Neuronal stem cell (in vitro differentiated cells): ENCODE measurements at places on chromosomes 4 and X.

- H3K4me3 ChIP-seq: peak overlapping the region; percentile 85
- H3K27ac ChIP-seq: no peak overlapping the region
- no peaks in the 10 kb centered on the region for H3K36me3 ChIP-seq
- H3K4me1 ChIP-seq: no peaks in the 10 kb centered on the region
- DNase-seq: no peak
- peaks cover 46% of the 10 kb centered on the region for H3K27me3 ChIP-seq
Measured at GRCh38 chr4:108763226-108763593, 357 bp upstream of the ETNPPL start.

- H3K36me3 ChIP-seq: no peaks in the 10 kb centered on the region
- no peaks in the 10 kb centered on the region for H3K4me1 ChIP-seq
Measured at GRCh38 chrX:123422875-123423274, 238.8 kb downstream of the GRIA3 start.

DNA sequence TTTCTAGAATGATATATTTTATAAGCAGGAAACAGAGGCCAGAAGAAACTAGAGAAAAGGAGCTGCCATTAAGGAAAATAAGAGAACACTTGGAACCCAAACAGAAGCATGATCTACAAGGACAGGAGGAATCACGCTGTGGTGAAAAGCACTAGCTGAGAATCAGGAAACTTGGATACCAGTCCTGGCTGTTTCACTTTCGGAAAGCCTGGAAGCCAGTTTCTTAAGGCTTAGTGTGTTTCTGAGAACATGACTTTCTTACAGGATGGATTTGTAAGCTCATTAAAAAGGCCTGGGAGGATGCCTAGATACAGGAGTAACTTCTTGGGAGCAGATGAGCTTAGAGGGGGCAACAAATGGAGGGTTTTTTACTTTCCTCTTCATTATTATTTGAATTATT lies 36.9 kb downstream of the TLL1 start:
- H3K27ac ChIP-seq: no peak overlapping the region
- no peaks in the 10 kb centered on the region for H3K4me1 ChIP-seq
- H3K36me3 ChIP-seq: no peaks in the 10 kb centered on the region
- DNase-seq: no peak

DNA sequence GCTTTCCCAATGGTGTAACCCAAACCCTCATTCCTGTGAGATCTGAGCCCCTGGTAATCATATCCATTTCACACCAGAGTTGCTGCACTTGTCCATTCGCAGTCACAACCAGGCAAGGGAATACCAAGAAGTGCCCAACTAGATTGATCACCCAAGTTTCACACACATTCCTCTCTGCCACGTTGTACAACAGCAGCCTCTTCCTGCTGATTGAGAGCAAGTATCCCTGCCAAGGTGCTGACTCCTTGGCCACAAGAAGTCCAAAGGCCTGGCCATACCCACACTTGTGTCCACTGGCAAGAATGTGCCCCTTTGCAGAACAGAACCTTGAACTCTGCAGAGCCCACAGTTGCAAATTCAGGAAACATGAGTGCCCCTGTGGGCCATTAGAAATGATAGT lies 6.5 kb upstream of the ACOT9 start:
- H3K36me3 ChIP-seq: no peaks in the 10 kb centered on the region
- H3K4me1 ChIP-seq: no peaks in the 10 kb centered on the region
- no peak overlapping the region for H3K27ac ChIP-seq
- no peak for DNase-seq

DNA sequence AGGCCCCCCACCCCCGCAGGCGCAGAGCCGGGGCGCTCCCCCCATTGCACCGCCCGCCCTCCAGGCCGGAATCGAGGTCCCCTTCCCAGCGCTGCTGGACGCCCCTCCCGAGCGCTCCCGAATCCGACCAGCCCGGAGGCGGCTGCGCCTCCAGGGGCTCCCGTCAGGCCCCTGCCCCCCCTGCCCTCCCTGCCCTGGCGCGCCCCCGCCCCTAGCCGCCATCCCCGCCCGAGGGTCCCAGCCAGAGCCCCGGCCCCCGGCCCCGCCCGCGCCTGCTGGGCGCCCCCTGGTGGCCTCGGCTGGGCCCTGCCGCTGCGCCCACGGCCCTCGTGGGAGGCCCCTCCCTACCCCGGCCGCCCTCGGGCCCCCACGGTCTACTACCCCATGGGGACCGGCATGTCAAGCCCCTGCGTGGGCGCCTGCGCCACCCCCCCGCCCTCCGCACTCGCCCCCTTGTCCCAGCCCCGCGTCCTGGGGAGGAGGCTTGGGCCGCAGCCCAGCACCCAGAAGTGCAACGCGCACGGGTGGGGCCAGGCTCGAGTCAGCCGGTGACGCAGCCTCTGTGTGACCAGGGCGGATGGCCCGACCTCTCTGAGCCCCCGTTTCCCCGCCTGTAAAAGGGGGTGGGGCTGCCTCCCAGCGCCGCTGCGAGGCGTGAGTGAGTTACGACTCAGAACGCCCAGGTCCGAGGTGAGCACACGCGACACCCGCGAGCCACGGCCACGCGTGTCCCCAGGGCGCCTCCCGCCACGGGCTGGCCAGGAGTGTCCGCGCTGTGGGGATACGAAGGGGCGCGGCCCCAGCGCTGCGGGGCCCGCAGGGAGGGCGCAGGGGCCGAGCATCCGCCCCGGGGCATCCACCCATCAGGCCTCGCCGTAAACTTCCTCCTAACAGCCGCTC lies 104.9 kb downstream of the FAM53A start:
- peaks cover 55% of the 10 kb centered on the region for H3K27me3 ChIP-seq
- no peak overlapping the region for H3K27ac ChIP-seq
- peaks cover 3% of the 10 kb centered on the region for H3K36me3 ChIP-seq
- DNase-seq: peak; percentile 56

DNA sequence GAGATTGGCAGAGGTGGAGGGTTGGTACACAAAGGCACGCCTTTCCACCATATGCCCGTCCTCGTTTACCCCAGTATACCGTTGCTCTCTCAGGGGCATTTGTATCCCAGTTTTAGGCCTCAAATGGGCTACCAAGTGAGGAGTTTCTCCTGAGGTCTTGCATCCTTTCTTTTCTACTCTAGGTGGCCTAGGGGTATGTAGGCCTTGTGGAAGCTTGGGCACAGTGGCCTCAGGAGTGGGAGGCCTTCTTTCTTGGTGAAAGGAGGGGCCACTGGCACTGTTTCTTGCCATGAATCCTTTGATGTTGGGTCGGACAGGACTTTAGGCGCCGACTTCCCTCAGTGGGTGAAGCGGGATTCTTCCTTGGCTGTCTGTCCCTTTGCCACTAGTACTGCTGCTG lies 15.3 kb upstream of the MAGIX start:
- no peak overlapping the region for H3K27ac ChIP-seq
- H3K4me3 ChIP-seq: no peak overlapping the region
- DNase-seq: no peak
- no peaks in the 10 kb centered on the region for H3K27me3 ChIP-seq
- no peaks in the 10 kb centered on the region for H3K36me3 ChIP-seq

GRCh38 chr4:54225598-54226403 lies 3.3 kb upstream of the PDGFRA start:
- DNase-seq: peak; percentile 9
- peaks cover 4% of the 10 kb centered on the region for H3K4me1 ChIP-seq
- no peak overlapping the region for H3K27ac ChIP-seq
- H3K4me3 ChIP-seq: no peak overlapping the region

DNA sequence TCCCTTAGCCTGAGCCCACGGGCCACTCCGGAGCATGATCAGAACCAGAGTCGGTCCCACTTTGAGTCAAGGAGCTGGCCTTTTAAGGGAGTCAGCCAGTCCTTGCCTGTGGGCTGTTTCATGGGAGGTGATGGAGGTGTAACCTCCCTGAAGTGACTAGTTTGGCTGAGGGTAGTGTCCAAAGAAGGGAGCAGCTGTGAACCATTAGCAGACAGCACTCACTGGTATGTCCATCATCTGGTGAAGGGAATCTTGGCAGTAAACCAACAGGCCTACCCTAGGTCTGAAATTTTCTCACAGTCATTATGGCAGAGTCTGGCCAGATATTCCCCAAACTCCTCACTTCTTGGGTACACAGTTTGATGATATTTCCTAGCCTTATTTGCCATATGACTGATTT lies 12.3 kb upstream of the REPS2 start:
- no peaks in the 10 kb centered on the region for H3K4me1 ChIP-seq
- no peak for DNase-seq
- no peaks in the 10 kb centered on the region for H3K27me3 ChIP-seq
- no peaks in the 10 kb centered on the region for H3K36me3 ChIP-seq
- H3K4me3 ChIP-seq: no peak overlapping the region
- no peak overlapping the region for H3K27ac ChIP-seq

GRCh38 chr4:21202959-21203358 lies 502.7 kb downstream of the PACRGL start:
- no peak overlapping the region for H3K27ac ChIP-seq
- no peak for DNase-seq
- no peaks in the 10 kb centered on the region for H3K27me3 ChIP-seq
- peaks cover 1% of the 10 kb centered on the region for H3K4me1 ChIP-seq
- H3K36me3 ChIP-seq: no peaks in the 10 kb centered on the region

- no peak overlapping the region for H3K27ac ChIP-seq
- H3K4me1 ChIP-seq: no peaks in the 10 kb centered on the region
- no peak overlapping the region for H3K4me3 ChIP-seq
- no peaks in the 10 kb centered on the region for H3K27me3 ChIP-seq
- no peak for DNase-seq
Measured at GRCh38 chr4:82099928-82100579, 273.7 kb downstream of the HNRNPD start.

DNA sequence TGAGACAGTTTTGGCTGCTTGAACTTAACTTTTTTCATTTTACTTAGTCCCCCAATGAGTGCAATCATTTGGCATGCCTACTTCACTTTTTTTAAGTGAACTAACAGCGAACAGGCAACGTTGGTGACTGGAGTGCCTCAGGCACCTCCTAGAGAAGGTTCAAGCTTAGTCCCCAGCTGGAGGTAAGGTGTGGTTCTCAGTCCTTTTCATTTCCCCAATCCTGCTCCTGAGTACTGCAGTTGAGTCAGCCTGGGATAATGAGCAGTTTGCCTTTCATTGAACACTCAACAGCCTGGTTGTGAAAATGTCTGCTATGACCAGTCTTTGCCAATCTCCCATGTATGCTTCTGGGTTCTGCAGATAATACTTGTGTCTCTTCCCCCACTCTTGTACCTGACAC lies 109.5 kb downstream of the CDKL5 start:
- H3K27me3 ChIP-seq: no peaks in the 10 kb centered on the region
- no peaks in the 10 kb centered on the region for H3K4me1 ChIP-seq
- no peak overlapping the region for H3K27ac ChIP-seq
- no peaks in the 10 kb centered on the region for H3K36me3 ChIP-seq

DNA sequence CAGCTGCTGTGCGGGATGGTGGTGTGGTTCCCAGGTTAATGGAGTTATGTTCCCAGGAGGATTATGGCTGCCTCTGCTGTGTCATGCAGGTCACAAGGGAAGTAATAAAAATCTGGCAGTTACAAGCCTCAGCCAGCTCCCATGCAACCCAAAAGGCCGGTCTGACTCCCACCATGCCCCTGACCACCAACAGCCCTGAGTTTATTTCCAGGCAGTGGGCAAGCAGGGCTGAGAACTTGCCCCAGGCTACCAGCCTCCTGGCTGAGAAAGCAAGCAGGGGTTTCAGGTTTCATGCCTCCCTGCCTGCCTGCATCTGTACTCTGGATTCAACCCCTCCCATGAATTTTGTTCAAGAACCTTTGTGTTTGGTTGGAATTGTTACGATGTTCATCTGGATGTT lies 732.7 kb upstream of the POU3F4 start:
- no peaks in the 10 kb centered on the region for H3K36me3 ChIP-seq
- no peaks in the 10 kb centered on the region for H3K4me1 ChIP-seq
- H3K27me3 ChIP-seq: no peaks in the 10 kb centered on the region
- H3K27ac ChIP-seq: no peak overlapping the region
- DNase-seq: no peak

DNA sequence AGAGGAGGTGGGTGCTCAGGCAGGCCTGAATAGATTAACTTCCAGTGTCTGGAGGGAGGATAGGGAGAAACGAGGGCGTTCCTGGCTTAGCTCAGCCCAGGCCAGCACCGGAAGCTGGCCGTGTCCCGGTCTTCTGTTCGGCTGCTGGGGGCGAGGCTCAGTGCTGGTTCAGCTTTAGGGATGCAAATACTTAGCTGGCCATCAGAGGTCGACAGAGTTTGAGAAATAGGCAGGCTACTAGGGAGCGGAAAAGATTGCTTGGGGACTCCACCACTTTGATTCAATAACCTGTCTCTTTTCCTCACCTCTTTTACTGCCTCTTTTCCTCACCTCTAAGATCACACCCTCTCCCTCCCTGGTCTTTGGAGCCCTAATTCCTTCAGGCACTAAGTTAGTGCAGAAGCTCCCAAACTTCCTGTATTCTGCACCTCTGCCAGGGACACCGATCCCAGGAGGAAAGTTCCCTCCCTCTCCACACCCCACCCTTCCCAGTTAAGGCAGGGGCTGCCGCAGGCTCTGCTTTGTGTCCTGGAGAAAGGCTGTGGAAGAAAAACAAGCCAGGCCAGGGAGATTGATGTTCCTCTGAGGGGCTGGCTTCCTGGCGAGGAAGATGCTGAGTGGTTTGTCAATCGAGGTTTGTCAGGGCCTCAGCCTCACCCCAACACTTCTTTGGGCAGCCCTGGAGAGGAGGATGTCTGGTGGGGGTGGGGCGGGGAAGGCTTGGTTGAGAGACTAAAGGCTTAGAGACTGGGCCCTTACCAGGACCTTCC lies 6.0 kb upstream of the EFNB1 start:
- H3K27ac ChIP-seq: no peak overlapping the region
- DNase-seq: no peak
- H3K4me3 ChIP-seq: no peak overlapping the region
- H3K4me1 ChIP-seq: peaks cover 10% of the 10 kb centered on the region
- H3K36me3 ChIP-seq: no peaks in the 10 kb centered on the region

- H3K4me3 ChIP-seq: peak overlapping the region; percentile 77
- peak overlapping the region; percentile 97 for H3K27ac ChIP-seq
- peak; percentile 61 for DNase-seq
- no peaks in the 10 kb centered on the region for H3K27me3 ChIP-seq
Measured at GRCh38 chr4:104492183-104492771, 2.4 kb downstream of the CXXC4 start.

DNA sequence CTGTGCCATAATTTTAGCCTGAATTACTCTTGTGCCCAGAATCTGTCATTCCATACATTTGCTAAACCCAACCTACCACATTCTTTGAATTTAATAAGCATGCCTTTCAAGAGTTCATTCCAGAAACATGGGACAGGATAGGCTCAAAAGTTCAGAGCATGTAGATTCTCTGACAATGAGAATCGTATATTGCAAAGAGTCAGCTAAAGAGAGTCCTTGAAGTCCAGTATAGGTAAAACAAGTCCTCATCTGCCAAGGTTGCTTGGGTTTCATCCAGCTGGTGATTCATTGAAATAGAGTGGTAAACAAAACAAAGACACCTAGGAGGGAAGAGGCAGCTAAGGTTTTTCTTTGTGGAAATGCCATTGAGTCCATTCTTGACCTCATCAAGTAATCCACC lies 249.3 kb upstream of the DIPK2B start:
- no peaks in the 10 kb centered on the region for H3K4me1 ChIP-seq
- peaks cover 3% of the 10 kb centered on the region for H3K27me3 ChIP-seq
- H3K36me3 ChIP-seq: no peaks in the 10 kb centered on the region
- no peak overlapping the region for H3K27ac ChIP-seq
- H3K4me3 ChIP-seq: no peak overlapping the region

- H3K36me3 ChIP-seq: no peaks in the 10 kb centered on the region
- no peak for DNase-seq
- no peaks in the 10 kb centered on the region for H3K4me1 ChIP-seq
- no peak overlapping the region for H3K27ac ChIP-seq
- H3K27me3 ChIP-seq: no peaks in the 10 kb centered on the region
- no peak overlapping the region for H3K4me3 ChIP-seq
Measured at GRCh38 chr4:145587088-145587754, 32.0 kb upstream of the MMAA start.
